ENCODE measurements at places on chromosomes 13 and 19. TPM values are rescaled to one million over a fixed set of nuclear protein-coding genes. Genes with fewer than 3 reads are reported as not detected.
A peak's percentile ranks its signal among the peaks of the same experiment; 100 is the strongest.

- DNase-seq: no peak
Observed at GRCh38 chr19:18233224-18233825, 7.1 kb upstream of the PDE4C start.

GRCh38 chr19:54209811-54210494, 9.3 kb downstream of the RPS9 start:
- DNase-seq: peak; percentile 92

GRCh38 chr13:45681113-45681512, 21.0 kb upstream of the CBY2 start:
- no peak for DNase-seq

NLRP7 gene
- total RNA-seq: not detected

Data from sciatic nerve (tissue), 2 donors.